GF-D8 (cell line): ENCODE measurements at places on chromosomes 6 and 20.
A peak's percentile ranks its signal among the peaks of the same experiment; 100 is the strongest.

DNA sequence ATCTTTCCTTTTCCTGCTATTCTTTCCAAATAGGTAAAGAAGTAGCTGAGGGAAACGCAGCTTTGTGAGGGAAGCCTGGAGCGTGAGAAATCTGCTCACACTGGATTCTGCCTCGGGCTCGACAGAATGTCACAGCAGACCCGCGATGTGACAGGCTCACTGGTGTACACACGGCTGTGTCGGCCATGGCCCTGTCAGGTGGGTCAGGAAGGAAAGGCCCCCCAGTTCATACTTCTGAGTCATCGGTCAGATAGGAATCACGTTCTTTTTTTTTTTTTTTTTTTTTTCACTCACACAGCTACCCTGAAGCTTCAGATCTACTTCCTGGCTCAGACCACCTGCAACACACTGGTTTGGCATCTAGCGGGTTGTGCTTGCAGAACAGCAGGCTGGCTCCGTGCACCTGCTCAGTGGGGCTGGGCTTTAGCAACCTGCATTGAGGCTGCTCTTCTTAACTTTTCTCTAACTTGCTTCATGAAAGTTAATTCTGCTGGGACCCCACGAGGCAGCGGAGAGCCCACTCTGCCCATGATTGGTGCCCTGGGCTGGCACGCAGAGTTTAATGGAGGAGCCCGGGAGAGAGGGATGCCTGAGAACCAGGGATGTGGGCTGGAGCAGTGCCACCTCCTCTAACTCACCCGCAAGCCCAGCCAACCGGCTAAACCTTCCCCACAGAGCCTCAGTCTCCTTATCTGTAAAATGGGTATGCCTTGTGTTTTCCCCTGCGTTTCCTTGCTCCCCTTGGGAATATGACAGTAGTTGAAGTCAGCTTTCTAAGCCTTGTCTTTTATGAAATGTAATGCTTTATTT is 61.5 kb upstream of the FNDC1 start:
- DNase-seq = peak; percentile 52

GRCh38 chr6:16319813-16320532 is 81.6 kb downstream of the GMPR start:
- DNase-seq = peak; percentile 31

GRCh38 chr6:158768436-158768835 is 50.7 kb downstream of the EZR start:
- DNase-seq = no peak

GRCh38 chr6:6803180-6803977 is 214.9 kb downstream of the LY86 start:
- DNase-seq = no peak

DNA sequence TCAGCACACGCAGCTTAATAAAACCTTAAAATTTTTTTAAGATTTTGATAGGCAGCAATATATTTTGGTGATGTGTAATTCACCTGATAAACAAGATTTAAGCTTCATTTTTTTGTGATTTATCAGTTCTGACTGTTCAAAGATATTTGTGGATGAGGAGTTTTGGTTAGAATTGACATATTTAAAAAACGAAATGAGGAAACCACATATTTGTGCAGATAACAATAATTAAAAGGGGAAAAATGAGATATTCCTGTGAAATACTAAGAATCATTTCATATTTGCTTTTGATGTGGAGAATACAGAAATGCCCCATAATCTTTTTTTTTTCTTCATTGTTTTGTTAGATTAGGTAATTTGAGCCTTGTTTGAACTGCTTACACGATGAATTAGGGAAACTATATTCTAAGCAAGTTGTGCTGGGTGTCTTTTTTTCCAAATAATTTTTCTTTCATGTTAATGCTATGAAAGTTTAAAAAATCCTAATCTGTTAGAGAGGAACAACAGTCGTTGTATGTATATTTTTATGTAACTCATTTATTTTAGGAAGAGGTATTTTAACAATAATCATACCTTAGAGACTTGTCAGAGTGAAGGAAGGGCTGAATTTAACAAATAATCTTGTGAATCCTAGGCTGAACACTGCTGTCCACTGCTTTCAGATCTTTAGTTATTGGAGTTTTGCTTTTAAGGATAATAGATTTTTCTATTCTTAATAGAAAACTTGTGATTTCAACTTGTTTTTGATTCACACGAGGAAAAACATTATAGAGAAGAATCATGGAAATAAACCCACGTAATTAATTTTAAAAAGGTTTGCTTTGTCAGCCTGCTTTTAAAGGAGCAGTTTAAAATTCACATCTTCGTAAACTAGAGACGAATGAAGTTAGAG is 4.0 kb downstream of the ARID1B start:
- no peak for DNase-seq

DNA sequence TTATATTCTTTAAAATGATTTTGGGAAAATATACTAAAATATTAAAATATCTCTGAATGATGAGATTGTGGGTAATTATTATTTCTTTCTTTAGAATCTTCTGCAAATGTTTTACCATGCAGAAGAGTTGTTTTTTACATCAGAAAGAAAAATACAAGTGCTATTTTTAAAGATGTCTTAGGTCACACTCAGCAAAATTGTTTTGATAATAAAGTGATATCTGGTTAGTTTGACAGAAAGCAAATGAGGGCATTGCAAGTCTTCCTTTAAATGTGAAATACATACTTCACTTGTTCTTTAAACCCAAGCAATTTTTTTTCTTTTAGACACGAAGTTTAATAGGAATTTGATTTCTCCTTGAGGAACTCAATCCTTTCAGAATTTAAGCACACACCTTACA is 43.6 kb upstream of the STXBP5 start:
- no peak for DNase-seq

DNA sequence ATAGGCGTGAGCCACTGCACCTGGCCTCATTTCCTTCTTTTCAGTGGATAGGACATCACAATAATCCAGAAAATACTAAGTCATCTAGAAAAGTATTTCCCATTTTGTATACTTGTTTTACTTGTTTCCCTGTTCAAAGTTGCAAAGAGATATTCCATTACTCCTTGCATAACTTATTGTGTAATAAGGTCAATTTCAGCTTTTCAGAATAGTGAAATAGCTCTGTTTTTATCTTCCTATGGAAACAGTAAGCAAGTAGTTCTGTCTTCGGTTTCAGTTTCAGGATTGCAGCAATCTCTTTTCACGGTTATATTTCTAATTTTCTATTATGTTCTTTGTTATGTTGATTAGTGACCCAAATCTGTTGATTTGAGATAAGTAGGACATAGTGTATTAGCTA is 6.0 kb downstream of the STX11 start:
- peak; percentile 12 for DNase-seq

GRCh38 chr20:32344835-32345506 is 13.2 kb upstream of the ASXL1 start:
- DNase-seq = no peak

DNA sequence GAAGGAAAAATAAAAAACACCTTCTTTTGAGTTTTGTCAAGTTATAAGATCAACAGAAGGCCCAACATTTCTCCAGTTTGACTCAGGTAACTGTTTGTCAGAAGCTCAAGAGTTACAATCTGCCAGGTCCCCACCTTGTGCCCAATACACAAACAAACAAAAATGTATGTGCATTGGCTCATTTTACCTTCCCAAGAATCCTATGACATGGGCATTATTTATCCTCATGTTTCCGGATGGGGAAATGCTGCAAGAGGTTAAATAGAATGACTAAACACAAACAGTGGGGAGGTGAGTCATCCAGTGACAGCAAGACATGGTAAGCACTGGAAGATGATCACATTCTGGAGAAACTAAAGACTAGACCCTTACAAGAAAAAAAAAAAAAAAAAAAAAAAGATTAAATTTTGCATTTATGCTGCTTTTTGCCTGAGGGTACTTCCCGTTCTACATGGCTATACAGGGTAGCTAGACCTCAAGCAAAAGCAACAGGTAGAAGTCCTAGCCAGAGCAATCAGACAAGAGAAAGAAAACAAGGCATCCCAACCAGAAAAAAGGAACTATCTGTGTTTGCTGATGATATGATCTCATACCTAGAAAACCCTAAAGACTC is 23.6 kb upstream of the ANKRD60 start:
- DNase-seq = no peak

GRCh38 chr6:74939151-74939708 is 266.6 kb downstream of the COL12A1 start:
- no peak for DNase-seq

- DNase-seq = no peak
These were observed 132.4 kb upstream of the SYNDIG1 start for GRCh38 chr20:24337069-24337468.

DNA sequence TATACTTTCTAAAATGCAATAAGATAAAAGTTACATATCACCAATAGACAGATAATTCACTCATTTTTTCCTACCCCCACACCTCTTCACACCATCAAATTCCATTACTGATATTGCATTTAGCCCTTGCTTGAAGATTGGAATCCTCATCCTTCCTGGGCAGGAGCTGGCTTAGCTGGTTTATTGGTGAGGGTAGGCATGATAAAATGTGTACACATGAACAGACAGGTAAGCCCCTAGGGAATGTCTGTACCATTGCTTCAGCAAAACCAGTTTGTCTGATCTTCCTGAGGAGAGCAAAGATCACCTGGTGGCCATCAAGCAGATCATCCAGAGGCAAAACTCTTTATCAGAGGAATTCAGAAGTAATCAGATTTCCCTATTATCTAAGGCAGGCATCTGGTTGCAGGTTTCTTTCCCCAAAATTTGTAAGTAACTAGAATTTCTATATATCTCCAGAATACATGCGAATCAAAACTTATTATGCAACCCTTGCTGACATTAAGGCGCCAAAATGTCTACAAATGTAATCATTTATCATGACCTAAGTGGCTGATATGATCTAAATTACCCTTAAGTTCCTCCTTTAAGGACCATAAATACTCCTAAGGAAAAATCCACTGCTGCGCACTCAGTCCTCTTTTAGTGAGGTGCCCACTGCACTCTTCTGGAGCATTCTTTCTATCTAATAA is 6.6 kb upstream of the FABP7 start:
- no peak for DNase-seq

GRCh38 chr20:13613917-13614316 is 24.8 kb downstream of the TASP1 start:
- DNase-seq = no peak

GRCh38 chr6:153084393-153084792 is 46.7 kb downstream of the RGS17 start:
- no peak for DNase-seq

DNA sequence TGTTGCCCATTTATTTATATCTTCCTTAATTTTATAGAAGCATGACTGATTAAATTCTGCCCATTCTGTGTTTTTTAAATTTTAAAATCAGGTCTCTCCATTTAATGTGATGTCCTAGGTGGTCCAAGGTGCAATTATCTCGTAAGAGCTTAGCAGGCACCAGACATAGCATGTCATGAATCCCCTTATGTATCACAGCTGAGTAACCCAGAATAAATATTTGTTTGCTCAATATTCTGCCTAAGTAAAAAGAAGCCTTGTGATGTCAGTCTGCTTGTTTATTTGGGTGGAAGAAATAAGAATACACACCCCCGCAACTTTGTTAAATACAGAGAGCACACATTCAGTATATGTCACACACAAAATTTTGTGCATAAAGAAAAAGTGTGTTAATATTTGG is 211.3 kb downstream of the FARS2 start:
- DNase-seq = no peak

DNA sequence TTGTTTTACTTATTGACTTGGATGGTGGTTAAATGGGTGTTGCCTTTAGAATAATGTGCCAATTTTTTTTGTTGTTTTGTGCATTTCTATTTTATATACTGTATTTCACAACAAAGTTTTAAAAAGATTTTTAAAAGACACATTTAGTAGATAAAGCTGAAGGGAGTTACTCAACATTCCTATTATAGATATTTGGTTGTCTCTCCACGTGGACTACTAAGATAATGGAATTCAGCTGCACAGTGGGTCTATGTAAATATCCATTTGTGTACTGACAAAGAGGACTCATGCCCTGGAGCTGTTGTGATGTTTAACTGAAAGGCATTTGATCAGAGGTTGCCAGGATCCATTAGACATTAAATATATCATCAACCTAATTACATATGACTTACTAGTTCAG is 23.2 kb upstream of the FAM135A start:
- DNase-seq = no peak

DNA sequence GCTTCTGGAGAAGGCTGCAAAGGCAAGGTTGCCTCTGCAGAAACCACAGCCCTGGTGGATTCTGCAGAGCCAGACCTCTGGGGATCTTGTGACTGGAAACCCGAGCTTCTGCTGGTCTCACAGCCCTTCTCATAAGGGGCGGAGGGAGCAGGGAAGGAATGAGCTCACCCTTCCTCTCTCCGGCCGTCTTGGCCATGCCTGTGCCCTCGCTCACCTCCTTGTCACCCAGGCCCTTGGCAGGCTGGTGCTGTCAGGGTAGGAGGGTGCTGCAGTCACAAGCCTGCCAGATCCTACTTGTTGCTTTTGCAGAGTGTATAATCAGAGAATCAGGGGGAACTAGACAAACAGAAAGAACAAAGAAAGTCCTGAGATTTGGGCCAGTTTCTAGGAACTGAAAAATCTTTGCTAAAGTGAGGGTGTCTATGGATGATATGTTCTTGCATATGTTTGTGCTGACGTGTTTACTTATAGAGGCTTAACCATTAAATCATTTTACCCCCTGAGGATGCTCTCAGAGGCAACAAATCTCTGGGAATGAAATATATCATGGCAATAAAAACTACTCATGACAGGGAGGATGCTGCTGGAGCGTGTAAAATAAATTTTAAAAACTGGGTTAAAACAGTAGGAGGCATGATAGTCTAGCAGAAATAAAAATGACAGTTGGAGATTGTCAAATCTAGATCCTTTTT is 244.9 kb upstream of the SOX4 start:
- DNase-seq = no peak

DNA sequence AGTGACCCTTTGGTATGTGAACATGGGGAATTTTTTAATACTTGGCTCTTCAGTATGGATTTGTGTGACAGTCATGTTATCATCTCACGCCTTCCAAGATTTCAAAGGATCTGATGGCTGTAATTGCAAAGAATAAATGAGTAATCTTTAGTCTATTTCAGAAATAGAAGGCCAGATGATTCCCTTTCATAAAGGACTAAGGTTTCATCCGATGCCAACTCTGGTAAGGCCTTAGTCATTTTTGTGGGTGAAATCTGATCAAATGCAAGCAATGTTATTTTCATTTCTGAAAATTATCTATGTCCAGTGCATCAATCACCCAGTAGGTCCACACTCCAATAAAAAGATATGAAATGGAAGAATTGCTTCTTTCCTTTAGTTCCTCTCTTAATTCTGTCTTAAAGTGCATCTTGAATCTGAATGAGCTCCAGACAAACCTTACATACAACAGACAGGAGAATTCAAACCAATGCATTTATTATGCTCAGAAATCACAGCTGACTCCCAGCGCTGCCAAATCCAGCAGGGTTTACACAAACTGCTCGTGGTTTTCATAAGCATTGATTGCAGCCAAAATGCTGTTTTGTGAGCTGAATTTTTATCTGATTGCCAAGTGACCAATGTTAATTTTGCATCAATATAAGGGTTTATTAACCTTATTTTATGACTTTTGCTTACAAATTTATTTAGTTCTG is 565.2 kb upstream of the MARCKS start:
- DNase-seq = no peak
